ENCODE measurements at places on chromosomes 2 and 18.

- DNase-seq = no peak
These were observed 125.9 kb downstream of the PLA2R1 start for GRCh38 chr2:159936471-159936870.

- no peak for DNase-seq
These were observed 271.5 kb upstream of the MMADHC start for GRCh38 chr2:149858901-149859634.

DNA sequence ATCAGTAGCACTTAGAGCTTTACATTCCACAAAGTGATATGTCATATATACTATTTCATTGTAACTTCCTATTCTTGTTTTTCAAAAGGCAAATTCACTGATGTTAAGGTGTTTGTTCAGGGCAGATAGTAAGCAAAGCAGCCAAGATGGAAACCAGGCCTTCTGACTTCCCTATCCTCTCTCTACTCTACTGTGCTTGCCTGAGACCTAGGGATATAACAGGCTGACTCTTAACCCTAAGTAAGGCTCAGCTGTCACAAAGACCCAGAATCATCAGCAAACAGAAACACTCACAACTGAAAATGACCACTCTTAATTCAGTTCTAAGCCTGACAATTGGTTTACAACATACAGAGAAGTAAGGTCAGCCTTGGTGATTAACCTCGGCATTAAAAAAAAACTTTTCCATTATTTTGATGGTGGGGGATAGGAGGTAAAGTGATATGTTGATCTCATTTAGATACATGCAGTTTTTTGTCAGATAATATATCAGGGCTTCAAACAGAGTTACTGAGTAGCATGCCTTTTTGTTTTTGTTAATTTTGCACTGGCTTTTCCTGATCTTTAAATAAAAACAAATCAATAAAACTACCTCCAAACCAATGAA, 95.4 kb upstream of the CHRNA1 start:
- DNase-seq = no peak

DNA sequence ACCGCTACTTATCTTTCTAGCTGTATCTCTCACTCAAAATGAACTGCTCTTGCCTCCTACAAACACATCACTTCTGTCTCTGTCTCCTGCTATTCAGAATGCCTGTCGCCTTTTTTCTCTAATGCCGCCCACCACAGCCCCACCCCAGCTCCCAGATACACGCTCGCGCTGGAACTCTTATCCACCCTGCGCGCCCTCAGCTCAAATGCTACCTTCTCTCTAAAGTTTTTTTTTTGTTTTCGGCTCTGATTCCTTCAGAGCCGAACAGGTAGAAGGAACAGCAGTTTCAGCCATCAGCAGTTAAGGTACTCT, 3.9 kb upstream of the SOS1 start:
- no peak for DNase-seq

GRCh38 chr2:108632332-108633160, 86.7 kb upstream of the RANBP2 start:
- no peak for DNase-seq

- DNase-seq = no peak
These were observed 104.4 kb upstream of the SLC8A1 start for GRCh38 chr2:40556293-40556692.

GRCh38 chr18:50428531-50429206, 53.8 kb downstream of the SKA1 start:
- no peak for DNase-seq

GRCh38 chr2:111167076-111167862, 46.6 kb downstream of the BCL2L11 start:
- DNase-seq = no peak

GRCh38 chr2:23954325-23955014, 14.2 kb downstream of the UBXN2A start:
- DNase-seq = no peak

DNA sequence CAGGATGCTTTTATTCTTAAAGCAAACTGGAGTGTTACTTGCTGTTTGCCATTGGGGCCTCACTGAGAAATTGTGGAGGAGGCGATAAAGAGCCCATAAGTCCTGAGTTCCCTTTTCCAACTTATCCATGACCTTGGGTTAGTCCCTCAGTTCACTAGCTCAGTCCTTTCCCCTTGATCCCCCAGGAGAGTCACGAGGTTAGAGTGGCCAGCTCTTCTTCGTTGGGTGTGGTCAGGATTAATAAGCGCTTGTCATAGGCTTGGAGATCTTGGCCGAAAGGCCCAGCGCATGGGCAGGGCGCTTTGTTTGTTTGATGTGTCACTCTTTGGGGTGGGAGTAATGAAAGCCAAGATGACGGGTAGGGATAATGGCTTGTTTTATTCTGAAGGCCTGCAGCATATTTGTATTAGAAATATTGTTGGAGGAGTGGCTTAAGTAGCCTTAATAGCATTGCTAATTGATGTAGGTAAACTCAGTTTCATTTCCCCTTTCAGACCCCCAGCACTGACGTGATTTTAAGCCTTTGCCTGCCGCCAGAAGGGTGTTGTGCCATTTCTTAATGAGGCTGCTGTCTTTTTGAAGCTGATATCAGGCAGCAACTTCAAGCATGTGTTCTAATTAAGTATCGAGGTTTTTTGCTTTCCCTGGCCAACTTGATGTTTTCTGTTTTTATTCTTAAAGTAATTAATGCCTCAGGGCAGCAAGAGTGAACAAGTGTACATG, 15.7 kb downstream of the GRHL1 start:
- DNase-seq = no peak

- DNase-seq = no peak
These were observed 112.1 kb upstream of the SERPINE2 start for GRCh38 chr2:224151161-224151560.

- DNase-seq = no peak
These were observed 213.4 kb downstream of the CDCA7 start for GRCh38 chr2:173568054-173568453.

- no peak for DNase-seq
These were observed 209.6 kb upstream of the PIK3C3 start for GRCh38 chr18:41745166-41746049.

DNA sequence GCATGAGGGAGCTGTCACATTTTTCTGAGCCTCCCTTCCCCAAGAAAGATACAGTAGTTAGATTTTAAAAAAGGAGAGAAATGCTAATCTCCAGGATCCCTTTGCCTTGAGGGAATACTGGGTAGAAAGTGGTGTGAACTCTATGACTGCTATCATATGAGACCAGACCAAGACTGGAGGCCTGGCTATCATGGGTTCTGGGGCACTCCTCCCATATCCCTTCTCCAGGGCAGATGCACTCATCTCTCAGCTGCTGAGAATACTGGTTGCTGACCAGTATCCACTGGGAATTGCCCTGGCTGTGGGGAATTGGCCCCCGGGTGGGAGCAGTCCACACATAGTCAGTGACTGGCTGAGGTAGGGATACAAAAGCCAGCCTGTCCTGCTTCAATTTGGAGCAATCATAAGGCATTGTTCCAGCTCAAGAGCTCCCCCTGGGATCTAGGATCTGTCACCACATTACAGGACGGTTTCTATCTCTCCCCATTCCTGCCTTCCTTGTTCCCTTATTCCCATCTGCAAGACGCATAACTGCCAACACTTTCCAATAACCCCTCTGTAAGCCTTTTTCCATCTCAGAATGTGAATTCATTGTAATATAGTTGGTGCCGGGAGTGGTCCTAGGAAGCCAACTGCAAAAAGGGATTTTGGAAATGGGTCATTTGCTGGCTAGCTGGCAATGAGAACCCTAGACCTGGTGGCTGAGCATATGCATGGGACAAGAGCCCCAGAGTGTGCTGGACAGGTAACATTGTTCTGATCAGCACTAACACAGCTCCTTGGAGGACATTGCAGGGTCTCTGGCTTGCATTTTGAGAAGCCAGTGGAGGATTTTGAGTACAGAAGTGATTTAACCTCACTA, 35.4 kb upstream of the REEP1 start:
- DNase-seq = no peak
